ENCODE measurements at places on chromosomes 6 and 20.
A peak's percentile ranks its signal among the peaks of the same experiment; 100 is the strongest.

DNA sequence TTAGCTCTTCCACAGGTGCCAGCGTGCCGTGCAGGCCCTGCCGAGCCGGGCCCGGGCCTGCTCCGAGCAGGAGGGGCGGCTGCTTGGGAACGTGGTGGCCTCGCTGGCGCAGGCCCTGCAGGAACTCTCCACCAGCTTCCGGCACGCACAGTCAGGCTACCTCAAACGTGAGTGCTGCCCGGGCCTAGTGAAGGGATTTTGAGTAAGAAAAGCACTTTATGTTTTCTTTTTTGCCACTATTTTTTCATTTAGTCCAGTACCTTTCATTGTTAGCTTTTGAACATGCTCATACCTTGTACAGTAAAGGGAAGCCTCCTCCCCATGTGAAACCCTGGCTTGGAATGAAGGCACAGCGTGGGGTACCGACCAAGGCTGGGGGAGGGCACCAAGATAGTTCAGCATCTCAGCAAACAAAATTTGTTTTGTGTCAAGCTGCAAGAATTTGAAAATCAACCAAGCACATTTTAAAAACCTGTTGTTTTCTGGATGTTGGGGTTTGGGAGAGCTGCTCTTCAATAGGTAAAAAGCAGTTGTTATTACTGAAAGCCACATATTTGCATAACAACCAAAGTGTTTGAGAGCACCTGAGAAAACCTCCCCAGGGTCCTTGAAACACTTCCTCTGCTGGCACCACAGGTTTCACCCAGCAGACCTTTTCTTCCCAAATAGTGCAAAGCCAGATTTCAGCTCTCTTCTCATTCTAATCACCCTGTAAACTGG is 18.4 kb downstream of the STX16 start:
- DNase-seq: no peak

DNA sequence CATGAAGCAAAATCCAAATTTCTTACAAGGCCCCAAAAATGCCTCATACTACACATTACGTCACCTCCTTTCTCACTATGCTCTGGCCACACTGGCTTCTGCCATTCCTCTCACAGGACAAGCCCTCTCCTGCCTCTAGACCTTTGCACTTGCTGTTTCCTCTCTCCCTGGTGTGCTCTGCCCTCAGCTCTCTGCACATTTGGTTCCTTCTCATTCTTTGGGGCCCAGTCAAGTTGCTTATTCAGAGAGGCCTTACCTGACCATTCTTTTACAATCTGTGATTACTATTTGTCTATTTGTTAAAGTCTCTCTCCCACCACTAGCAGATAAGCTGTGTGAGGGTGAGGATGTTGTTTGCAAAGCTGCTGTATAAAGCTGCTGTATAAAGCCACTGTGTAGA is 15.4 kb upstream of the GSTA4 start:
- no peak for DNase-seq

DNA sequence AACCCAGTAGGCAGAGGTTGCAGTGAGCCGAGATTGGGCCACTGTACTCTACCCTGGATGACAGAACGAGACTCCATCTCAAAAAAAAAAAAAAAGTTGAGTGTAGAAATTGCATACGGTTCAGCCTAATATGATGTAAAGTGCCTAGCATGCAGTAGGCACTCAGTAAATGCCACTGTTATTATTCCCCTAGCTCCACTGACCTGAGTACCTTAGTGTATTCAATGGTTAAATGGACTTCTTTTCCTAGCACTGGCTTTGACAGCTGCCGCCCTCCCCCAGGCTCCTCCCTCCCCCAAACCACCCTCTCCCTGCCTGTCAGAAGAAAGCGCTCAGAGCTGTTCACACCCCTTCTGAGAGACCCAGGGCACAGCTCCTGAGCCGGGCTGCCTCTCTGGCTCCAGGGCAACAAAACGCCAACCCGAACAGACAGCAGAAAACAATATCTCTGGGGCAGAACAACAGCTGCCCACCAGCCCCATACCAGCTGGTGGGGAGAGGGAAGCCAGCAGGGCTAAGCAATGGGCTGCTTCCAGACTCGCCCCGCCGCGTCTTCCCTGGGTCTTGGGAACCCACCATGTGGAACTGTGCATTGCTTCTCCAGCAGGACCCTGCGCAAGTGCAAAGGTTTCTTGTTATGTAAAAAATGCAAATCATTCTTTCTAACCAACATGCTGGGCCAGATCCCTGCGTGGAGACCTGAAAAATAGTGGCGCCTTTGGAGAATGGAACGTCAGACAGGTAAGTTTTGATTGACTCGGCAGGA is 4.5 kb downstream of the CPNE5 start:
- no peak for DNase-seq

DNA sequence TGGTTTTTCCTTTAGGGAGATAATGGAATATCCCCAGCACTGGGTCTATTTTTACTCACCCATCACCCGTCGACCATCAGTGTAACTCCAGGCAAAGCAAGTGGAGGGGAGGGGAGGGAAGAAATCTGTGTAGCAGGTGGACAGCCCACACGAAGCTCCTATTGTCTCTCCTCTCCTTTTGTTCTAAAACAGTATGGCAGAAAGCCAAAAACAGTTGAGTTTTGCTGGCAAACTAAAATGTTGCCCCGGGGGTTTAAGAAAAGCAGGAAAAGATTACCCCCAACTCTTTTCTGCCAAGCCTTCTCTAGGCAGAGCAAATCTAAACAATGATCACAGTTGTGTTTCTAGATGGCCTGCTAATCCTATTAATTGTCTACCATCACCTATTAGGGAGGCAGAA is 89.7 kb downstream of the PREP start:
- DNase-seq: no peak

GRCh38 chr20:21096321-21097043 is 9.7 kb downstream of the LINC00237 start:
- DNase-seq: peak; percentile 21

GRCh38 chr6:39086294-39086693 is 28.7 kb downstream of the SAYSD1 start:
- DNase-seq: no peak

DNA sequence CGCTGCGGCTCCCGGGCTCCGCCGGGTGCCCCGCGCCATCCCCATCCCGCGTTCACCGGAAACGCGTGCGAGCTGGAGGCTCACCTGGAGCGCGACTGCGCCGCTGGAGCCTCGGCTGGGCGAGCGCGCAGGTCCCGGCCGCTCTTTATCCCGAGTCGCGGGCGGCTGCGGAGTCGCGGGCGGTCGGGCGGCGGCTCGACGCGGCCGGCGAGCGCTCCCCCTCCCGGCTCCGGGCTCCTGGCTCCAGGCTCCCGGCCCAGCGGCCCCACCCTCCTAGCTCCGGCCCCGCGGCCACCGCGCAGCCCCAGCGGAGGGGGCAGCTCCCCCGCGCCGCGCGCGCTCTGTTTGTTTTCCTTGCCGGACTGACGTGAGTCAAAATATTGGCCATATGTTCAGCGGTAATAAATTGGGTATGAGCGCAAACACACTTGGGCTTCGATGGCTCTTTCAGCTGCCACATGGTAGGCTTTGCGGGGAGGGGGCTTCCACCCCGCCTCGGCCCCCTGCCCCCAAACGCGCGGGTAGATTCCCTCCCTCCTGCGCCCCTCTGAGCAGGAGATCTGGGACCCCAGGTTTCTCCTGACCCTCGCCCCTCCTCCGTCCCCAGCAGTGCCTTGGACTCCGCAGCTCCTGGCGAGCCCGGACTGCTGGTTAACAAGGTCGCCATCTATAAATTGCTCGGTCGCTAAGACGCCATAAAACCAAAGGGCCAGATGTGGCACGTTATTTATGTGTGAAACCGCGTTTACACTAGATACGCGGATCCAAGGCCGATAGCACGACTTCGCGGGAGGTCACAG is 8.8 kb upstream of the NKX2-2 start:
- DNase-seq: no peak

DNA sequence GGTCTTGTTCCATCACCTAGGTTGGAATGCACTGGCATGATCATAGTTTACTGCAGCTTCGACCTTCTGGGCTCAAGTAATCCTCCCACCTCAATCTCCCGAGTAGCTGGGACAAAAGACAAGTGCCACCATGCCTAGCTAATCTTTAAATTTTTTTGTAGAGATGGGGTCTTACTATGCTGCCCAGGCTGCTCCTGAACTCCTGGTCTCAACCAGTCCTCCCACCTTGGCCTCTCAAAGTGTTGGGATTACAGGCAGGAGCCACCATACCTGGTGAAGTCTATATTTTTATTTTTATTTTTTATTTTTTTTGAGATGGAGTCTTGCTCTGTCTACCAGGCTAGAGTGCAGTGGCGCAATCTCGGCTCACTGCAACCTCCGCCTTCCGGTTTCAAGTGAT is 11.4 kb upstream of the PIM1 start:
- no peak for DNase-seq

DNA sequence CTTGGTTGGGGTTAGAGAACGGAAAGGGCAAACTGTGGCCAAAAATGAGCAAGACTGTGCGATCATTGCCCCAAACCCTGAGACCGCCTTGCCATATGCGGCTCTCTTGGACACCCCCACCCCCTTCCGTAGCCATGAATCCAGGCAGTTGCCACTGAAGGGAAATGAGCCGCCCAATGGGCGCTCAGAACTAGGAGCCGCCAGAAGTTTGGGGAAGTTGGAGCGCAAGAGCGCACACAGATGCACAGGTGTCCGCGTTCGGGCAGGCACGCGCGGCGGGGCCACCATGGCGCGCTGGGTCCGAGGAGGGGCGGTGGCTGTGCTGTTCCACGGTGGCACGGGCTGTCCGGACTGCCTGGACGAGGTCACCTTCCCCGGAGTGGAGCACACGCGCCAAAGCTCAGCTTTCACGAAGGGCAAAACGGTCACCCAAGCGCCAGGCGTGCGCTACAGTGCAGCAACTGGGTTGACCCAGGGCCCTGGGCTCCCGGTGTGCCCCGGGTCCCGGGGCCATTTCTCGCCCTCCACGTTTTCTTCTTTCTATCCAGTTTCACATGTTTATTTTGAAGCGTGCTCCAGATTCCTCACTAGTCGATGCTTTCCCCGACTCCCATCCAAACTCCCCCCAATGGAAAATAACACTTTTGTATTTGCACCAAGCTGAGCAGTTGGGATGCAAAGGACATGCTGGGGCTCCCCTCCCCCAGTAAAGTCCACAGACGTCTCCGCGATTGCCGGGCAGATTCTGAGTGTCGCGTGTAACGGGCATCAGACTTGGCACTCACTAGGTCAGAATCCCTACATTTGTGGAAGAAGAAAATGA is 906 bp upstream of the PDE10A start:
- DNase-seq: no peak

GRCh38 chr6:138422861-138423260 is 18.8 kb downstream of the HEBP2 start:
- DNase-seq: no peak

GRCh38 chr20:25487306-25487705 is 79.8 kb downstream of the GINS1 start:
- DNase-seq: no peak

- DNase-seq: no peak
These were observed 113.7 kb downstream of the SLC23A2 start for GRCh38 chr20:4887586-4887985.

GRCh38 chr6:149079456-149079855 is 238.1 kb upstream of the TAB2 start:
- no peak for DNase-seq

DNA sequence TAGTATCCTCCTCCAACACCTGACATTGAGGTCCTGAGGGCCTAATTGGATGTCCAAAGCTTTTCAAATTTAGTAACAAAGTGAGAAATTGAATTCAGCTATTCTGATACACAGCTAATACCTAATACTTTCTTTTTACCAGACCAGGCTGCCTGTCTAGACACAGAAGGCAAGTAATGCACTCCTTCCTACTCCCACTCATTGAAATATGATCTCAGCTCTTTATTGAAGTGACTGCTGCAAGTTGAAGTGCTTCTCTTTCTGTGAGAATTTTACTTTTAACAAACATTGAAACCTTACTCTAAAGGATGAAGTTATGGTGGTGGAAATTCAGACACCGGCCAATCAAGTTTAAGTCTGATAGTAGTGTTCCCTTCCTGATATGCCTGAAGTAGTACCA is 90.8 kb upstream of the OGFRL1 start:
- DNase-seq: no peak

DNA sequence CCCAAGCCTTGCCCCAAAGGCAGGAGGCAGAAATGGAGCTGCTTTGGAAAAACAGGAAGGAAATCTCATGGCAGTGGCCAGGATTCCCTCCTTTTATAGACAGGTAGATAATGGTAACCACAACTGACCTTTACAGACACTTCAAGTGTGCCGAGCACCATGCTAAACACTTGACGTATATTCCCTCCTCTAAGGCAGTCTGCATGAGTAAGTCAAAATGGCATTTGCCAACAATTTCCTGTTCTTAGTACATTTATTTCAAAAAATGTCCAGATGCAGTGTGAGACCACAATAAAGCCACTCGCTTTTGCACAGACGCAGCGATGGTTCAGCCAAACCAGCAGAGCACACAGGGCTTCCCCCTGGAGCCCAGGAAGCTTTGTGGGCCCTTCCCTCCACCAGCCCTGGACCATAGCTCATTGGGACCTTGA is 16.5 kb upstream of the GPR6 start:
- DNase-seq: no peak

DNA sequence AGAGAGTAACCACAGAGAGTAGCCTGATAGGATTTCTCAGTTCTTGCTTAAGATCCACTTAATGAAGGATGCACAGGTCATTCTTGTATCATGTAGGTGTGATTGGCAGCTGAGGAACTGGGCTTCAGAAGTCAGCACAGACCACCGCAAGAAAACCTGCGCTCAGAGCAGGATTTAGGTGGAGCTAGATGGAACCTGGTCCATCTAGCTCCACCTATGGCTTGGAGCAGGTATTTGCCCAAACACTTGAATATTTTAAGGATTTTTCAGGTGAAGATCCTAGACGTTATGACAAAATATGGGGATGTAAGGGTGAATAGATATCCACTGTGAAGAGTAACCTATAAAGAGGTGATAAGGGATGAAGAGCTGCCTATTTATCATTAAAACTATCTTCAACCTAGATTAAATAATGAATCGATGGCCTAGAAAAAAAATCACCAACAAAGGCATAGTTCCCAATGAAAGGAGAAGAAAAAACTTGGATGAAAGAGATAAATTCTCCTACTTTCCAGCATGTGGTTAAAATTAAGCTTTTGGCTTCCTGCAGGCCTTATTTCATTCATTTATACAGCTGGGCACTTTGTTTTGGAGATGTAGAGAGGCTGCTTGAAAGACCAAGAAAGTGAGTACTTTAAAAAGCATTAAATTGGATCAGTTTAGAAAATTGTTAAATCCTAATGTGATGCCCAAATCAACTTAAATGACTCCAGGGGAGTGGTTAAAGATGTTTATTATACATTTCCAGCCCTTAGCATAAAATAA is 778.4 kb upstream of the GJE1 start:
- no peak for DNase-seq

DNA sequence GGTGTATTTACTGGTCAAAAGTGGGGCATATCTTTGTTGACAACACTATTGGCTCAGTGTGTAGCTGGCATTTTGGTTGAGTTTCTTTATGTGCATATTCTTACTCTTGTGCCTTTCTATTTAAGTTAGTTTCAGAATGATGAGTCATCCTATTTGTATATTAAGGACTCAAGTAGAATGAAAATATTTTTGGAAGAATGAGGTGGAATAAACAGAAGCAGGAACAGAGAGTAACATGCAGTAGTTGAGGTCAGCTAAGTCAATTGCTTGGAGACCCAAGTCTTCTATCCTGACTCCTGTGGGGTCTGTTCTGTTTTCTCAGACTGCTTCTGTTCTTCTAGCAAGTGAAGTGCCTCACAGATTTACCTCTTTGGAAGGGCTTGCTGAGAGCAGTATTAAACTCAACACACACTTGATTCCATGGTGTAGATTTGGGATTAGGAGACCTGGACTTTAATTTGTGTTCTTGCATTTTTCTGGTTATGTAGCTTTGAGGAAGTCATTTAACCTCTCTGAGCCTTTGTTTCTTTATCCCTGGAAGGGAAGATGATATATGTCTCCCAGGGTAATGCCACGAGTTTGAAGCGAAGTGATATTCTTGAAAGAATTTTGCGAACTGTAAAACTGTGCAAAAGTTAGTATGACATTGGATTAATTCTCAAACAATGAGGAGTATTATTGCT is 324.3 kb downstream of the QKI start:
- DNase-seq: no peak

Data from CD4-positive, alpha-beta T cell treated with Interleukin-17A for 1 hour (primary cell).